ENCODE measurements at places on chromosomes 16 and 17.

GRCh38 chr17:57762452-57763395 is 17.6 kb upstream of the CCDC182 start:
- DNase-seq, result no peak

GRCh38 chr16:80850757-80851156 is 46.4 kb upstream of the CDYL2 start:
- DNase-seq, result no peak

- DNase-seq, result no peak
These were observed 8.0 kb downstream of the TBC1D24 start for GRCh38 chr16:2482708-2483534.

DNA sequence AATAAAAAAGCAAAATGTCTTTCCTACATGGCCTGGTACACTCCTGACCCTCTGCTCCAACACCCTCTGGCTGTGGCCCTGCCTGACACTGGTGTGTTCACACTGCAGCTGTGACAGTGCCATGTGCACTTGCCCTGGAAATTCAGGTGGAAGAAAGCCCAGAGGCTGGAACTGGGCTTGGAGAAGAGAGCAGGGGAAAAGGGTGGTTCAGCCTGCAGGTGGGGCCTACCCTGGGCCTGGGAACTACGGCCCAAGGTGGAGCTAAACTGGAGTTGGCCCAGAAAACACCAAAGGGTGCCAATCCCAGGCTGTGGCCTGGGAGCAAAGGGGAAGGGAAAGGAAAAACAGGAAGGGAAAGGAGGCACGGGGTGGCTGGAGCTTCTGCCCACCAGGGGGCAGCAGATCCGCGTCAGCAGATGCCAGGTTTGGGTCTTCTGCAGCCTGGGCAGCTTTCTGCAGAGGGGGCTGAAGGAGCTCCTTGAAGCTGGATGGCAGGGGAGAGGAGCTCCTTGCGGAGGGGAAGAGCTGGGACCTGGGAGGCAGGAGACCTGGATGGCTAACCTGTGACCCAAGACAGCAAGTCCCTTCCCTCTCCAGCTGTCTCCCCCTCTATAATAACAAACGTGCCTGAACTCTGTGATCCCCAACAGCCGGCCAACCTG is 15.4 kb upstream of the CTCF start:
- DNase-seq, result peak; percentile 64

DNA sequence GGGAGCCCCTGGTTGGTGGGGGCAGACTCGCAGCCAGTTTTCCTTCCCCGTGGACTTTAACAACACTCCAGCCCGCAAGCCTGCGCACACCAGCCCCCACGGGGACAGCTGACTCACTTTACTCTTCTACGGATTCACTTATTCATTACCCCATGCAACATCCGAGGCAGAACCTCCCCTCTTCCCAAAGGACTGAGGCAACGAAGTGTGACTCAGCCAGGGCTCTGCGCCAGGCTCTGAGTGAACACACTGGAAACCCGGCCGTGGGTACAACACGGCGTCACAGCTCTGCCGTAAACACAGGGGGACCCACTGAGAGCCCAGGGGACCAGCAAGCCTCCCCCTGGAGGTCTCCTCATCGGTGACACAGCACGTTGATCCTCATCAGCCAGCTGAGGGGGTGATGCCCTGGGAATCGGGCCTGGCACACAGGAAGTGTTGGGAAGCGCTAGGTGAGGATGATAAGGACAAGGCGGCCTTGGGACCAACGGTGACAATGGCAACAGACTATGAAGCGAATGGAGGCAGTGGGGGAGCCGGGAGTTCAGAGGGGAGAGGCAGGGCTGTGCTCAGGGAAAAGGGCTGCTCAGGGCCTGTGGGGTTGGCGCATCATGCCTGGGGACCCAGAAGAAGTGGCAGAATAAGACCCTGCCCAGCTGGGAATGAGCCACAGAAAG is 14.6 kb downstream of the COTL1 start:
- DNase-seq, result no peak

- DNase-seq, result no peak
These were observed 8.1 kb downstream of the TMEM235 start for GRCh38 chr17:78239489-78239931.

- DNase-seq, result no peak
These were observed 32.0 kb downstream of the SBK1 start for GRCh38 chr16:28324235-28324886.

- no peak for DNase-seq
These were observed 10.7 kb upstream of the GSDMA start for GRCh38 chr17:39951924-39952679.

DNA sequence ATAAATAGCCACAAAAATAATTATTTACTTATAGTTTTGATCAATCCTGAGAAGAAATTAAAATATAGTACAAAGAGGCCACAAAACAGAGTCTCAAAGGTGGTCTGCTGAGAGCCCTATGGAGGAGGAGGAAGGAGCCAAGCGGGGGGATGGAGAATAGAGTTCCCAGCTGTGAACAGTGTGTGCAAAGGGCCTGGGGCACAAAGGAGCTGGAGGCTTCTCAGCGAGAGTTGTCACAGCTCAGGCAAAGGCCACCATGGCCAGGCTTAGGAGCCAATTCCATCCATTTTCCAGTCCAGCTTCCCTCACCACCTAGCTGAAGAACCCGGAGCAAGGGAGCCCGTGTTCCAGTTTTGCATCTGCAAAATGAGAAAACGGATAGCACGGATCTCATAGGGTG is 5.4 kb upstream of the ZNF423 start:
- DNase-seq, result no peak

DNA sequence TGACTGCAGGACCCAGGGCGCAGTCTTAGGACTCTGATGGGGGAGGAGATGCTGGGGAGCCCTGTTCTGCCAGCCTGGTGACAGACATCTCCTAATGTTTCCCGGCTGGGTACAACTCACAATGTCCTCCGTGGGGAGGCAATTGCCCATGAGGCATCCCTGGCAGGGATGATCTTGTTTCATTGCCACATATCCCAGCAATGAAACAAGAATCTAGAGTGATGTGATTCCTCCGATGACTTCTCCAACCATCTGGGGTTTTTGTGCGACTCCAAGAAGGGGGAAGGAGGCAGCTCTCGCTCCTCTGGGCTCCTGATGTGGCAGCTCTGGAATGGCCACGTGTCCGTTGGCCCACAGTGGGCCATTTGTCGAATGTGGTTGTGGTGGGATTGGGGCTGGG is 255.8 kb downstream of the SEC14L1 start:
- no peak for DNase-seq

GRCh38 chr16:19180741-19181140 is 12.7 kb downstream of the SYT17 start:
- DNase-seq, result no peak

- DNase-seq, result no peak
These were observed 13.4 kb upstream of the SLC38A8 start for GRCh38 chr16:84055801-84056634.

DNA sequence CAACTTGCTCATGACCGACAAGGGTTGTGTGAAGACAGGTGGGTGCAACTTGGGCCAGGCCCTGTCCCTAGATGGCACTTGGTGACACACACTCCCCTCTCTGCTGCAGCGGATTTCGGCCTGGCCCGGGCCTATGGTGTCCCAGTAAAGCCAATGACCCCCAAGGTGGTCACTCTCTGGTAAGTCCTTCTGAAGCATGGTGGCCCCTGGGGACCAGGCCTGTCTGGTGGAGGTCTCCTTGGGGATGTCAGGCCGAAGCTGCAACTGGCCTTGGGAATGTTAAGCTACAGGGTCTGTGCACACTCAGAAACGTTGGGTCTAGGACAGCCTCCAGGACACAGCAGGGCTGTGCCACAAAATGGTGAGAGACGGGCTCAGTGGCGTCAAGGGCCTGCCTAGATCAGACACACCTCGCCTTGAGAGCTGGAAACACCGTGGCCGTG is 6.8 kb downstream of the CDK10 start:
- no peak for DNase-seq

DNA sequence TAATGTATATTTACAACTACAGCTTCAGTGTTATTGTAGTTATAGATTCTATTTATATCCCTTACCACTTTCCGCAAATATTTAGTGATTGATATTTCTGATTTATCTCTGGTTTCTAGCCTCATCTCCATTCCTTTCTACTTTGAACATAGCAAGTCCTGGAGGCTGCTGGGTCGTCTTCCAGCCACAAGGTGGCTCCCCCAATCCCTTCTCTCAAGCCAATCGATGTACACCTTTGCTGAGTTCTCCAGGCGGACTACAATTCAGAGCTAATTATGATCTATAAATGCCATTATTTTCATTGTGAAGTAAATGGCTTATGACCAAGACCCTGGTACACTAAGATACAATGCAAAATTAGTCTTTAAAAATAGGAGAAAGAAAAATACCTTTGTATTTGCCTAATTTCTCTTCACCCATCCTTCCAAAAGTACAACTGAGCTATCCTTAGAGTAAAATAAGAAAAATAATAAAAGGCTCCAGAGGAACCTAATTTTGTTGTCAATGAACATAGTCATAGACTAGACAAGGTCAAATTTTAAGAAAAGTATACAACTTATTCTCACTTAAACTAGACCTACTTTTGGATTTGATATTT is 122.1 kb downstream of the SKAP1 start:
- peak; percentile 34 for DNase-seq

DNA sequence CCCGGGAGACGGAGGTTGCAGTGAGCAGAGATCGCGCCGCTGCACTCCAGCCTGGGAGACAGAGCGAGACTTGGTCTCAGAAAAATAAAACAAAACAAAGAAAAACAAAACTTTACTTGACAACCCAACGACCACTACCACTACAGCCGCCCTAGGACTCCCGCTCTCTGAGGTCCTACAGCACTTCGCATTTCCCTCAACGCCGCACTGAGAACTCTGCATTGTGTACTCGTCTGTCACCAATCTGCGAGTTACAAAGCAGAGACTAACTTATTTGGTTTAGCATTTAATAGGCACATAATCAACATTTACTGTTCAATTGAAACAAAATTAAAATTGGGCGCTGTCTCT is 479 bp upstream of the ZNF207 start:
- no peak for DNase-seq

- DNase-seq, result no peak
These were observed 81.6 kb upstream of the RNU2-1 start for GRCh38 chr17:43315369-43315768.

DNA sequence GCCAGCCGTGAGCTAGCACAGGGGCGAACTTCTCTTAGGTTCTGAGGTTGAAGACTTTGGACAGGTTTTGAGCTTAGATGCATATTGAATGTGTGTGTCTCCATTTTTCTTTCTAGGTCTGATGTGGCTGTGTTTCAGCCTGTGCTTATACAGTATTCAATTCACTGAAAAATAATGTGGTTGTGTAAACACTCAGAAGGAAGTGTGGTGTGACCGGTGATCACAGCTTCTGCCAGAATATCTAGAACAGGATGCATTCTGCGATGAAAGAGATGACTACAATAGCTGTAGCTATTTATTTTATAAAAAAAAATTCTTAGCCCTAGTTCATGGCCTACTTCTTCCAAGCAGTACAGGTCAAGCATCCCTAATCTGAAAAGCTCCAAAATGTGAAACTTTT is 64.4 kb downstream of the MAP2K6 start:
- DNase-seq, result no peak

DNA sequence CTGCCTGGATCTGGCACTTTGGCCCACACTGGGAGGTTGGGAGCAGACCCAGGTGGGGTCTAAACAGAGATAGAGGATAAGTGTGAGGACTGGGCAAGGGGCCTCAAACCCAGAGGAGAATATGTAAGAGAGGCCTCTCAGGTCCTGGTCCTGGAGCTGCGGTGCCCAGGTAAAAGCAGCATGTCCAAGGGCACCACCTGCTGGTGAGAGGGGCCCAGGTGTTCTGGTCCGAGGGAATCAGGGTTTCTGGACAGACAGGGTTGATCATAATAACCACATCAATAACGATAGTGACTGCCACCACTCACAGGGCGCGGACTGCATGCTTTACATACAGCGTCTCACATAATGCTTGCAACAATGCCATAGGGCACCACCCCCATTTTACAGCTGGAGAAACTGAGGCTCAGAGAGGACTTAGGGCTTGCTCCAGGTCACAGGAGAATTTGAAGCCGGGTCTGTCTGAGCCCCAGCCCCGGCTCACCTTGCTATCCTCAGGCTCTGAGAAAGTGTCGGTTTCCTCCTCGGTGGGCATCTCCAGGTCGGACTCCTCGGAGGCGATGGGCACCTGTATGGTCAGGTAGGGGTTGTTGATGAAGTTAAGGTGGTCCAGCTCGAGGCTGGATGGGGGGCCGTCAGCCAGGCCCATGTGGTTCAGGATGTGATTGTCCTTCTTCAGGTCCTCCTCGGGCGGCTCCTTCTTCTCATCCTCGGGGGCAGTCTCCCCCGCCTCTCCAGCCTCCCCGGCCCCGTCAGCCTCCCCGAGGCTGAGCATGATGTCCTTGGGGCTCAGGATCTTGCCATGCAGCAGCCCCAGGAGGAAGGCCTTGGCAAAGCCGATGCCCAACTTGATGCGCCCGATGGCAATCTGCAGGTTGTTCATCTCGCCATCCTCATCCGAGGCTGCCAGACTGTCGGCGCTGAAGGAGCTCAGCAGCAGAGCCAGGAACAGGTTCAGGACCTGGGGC is 19.1 kb upstream of the CD79B start:
- no peak for DNase-seq

GRCh38 chr17:27597783-27598320 is 33.1 kb upstream of the LGALS9 start:
- DNase-seq, result no peak

- no peak for DNase-seq
These were observed 175.2 kb upstream of the SALL1 start for GRCh38 chr16:51326131-51326856.

GRCh38 chr17:68831170-68831569 is 124.0 kb downstream of the ABCA8 start:
- no peak for DNase-seq

DNA sequence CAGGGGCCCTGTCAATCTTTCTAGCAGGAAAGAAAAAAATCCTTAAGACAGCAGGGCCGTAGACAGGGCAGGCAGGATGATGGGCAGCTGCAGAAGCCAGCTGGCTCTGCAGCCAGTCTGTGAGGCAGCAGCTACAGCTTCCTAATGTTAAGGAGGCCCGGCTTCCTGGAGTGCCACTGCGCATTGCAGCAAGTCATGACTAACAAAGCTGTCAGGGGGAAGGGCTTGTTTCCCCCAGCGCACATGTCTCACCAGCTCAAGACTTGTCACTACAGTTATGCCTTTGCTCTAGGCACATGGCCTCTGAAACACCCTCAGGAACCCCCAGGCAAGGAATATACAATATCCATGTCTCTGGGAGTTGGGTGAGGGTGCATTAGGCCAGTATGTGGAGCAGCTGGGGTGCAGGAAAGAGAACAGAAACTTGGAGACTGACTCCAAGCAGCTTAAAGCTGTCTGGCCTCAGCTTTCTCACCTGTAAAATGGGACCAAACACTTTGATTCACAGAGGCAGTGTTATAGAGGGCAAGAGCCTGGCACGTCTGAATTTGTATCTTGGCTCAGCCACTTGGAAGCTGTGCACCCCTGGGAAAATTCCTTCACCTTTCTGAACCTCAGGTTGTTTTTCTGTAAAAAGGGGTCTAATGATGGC is 220.0 kb downstream of the HAPSTR1 start:
- no peak for DNase-seq

Data from effector memory CD8-positive, alpha-beta T cell (primary cell).